ENCODE measurements at places on chromosomes 2 and 18.

- no peak for DNase-seq
Observed at GRCh38 chr2:201996679-201997314, 36.9 kb upstream of the FZD7 start.

DNA sequence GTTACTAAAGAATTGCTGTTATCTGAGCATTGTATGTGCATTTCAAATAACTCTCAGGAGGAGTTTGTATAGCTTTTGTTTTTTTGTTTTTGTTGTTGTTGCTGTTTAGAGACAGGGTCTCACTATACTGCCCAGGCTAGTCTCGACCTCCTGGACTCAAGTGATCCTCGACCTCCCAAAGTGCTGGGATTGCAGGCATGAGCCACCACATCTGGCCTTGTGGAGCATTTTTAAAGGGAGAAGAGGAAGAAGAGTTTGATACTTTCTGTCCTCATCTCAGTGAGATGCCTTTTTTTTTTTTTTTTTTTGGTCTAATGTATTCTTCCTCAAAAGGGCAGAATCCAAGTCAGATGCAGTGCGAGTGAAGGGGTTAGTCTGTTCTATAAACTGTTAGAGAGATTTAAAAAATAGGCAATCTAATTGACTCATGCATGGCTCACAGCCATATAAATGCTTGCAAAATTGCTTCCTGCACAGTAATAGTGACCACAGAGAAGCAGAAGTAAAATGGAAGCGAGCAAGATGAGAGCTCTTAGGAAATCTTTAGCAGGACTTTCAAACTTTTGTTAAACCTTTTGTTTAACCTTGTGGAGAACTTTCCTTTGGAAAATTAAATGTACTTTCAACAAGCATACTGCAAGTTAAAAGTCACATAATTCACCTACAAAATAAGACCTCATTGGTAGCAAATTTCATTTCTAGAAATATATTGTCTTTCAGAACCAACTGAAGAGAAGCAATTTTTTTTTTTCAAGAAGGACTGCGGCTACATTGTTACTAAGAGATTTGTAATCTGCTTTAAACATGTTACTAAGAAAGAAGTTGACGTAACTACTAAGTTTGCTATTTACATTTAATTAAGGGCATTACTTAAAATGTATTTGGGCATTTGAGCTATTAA, 52.3 kb upstream of the ROCK1 start:
- no peak for DNase-seq

- no peak for DNase-seq
Observed at GRCh38 chr18:1062588-1062987, 157.9 kb downstream of the ADCYAP1 start.

GRCh38 chr2:157216286-157216965, 41.1 kb upstream of the GALNT5 start:
- no peak for DNase-seq

All from activated gamma-delta T cell treated with anti-CD3 and anti-CD28 coated beads, Interleukin-2, amount 50 U/mL, for 16 hours (primary cell).